NCI-H187 (cell line): ENCODE measurements at places on chromosomes 7 and 10.

GRCh38 chr10:129233351-129234148 is 233.5 kb upstream of the MGMT start:
- no peak for DNase-seq

DNA sequence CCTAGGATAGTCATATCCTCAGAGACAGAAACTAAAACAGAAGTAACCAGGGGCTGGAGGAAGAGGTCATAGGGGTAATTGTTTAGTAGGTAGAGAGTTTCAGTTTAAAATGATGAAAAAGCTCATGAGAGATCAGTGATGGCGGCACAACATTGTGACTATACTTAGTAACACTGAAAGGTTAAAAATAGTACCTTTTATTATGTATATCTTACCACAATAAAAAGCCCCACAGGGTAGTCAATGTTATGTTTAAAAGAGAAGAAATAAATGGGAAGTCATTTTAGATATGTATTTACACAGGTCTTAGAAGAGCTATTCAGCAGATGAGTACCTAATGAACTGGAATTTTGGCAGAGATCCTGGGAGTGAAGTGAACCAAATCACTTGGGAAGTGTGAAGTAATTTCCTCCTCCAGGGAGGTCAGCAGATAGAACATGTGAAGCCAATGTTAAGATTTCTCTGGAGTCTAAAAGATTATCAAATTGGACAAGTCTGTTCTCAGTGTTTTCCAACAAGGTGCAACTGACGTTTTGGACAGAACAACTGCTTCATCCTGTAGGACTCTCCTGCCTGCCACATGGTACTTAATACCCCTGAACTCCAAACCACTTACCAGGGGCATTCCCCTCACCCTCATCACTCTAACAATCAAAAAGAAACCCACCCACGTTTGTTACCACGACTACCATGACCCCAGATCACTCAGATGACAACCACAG is 6.4 kb downstream of the CDCA7L start:
- DNase-seq: no peak

GRCh38 chr7:117010375-117011133 is 57.3 kb downstream of the ST7 start:
- no peak for DNase-seq

GRCh38 chr7:81740403-81740802 is 29.4 kb downstream of the HGF start:
- DNase-seq: no peak

GRCh38 chr7:101554584-101555268 is 74.4 kb downstream of the MYL10 start:
- no peak for DNase-seq

GRCh38 chr7:32191305-32191704 is 121.1 kb upstream of the PDE1C start:
- no peak for DNase-seq

GRCh38 chr7:27640884-27641574 is 21.7 kb downstream of the HIBADH start:
- DNase-seq: no peak

- DNase-seq: no peak
Observed at GRCh38 chr7:108089381-108089780, 40.8 kb downstream of the LAMB4 start.

DNA sequence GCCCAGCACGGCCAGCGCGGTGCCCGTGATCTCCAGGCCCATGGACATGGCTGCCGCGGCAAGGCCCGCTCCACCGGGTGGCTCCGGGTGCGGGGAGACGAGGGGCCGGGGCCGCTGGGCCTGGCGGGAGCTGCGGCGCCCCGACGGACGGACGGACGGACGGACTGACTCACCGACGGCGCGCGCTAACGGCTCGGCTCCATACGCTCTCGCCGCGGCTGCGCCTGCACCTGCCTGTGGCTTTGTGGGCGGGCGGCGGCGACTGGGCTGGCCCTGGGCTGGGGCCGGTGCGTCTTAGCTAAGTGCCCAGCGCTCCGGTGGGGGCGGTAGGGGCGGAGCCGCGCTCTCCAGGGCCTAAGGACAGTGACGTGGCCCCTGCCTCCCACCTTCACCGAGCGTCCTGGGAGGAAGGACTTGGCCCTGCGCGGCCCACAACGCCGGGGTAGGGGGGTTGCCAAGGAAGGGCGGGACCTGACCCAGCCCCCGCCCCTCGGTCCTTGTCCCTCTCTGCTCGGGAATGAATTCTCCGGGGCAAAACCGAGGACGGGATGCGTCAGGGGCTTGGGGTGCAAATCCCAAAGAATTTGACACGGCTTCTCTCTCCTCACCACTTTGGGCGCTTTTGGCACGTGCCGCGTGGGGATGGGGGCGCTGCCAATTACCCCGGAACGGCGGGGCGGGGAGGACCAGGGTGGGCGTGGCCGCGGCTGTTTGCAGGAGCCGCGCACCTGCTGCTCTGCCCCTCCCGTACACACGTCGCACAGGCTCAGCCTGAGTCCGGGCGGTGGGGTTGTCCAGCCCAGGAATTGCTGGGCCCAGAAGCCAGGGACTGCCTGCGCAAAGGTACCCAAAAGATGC is at the start of gene CLDN3:
TSS of gene CLDN3 (minus strand) at position 269 of the 858 bp plus-strand sequence. CDS start at position 48, 221 bp downstream.
- peak; percentile 98 for DNase-seq

DNA sequence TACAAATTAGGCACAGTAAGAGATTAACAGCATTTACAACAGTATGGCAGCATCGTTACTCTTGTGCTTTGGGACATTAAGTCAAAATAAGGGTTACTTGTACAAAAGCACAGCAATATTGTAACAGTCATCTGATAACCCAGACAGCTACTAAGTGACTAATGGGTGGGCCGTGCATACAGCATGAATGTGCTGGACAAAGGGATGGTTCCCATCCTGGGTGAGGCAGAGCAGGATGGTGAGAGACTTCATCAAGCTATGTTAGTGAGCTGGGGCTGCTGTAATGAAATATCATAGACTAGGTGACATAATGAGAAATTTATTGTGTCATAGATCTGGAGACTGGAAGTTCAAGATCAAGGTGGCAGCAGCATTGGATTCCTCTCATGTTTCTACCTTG is 25.4 kb downstream of the EDRF1 start:
- no peak for DNase-seq

DNA sequence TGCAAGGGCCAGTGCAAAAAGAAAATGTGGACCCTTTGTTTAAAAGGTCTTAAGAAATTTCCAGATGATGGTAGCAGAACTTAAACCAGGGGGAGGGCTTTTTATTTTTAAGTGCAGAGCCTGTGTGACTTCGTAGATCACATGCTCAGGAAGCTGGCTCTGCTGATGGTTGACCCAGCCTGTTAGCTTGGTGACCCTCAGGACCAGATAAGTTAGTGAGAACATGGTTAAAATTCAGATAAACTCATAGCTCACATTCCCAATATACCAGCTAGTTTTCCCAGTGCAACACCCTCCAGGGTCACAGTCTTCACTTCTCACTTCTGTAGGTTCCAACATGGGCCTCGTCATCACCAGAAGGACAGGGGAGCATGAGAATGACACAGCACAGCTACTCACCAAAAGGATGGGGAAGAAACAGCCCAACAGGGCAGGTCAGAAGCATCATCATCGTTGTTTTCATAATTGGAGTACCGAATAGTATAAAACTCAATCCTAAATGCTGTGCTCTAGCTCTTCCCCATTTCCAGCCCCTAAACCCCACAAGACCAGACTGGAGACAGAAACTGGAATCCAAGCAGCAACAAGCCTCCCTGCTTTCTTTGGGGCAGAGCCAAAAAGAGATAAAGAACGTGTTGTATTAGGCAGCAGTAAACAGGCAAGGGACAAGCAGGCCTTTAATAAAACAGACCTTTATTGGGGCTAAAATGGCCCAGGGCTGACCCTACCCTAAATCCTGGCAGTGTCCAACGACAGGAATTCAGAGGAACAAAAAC is 102.2 kb upstream of the ANKRD1 start:
- no peak for DNase-seq

GRCh38 chr7:27212497-27213432 is 12.9 kb upstream of the HOXA13 start:
- no peak for DNase-seq

GRCh38 chr10:61828788-61829187 is 72.7 kb upstream of the ARID5B start:
- DNase-seq: no peak

DNA sequence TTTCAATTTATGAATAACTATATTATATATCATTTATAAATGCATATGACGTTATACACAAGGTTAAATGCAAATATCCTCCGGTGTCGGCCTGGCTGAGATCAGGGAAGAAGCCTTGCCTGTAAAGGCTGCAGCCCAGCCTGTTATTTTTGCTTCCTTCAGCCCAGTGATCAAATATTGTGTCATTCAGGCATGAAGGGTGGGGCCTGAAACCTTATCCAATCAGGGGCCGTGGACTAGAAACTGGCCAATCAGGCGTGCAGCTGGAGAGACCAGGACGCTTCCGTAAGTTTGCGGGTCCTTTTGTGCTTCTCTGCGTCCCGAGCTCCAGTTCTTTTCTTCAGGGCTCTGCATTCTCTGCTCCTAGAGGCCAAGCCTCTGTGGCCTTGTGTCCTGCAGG is at the start of gene ZNF722:
TSS of gene ZNF722 (plus strand) at position 301 of the 400 bp plus-strand sequence. CDS start 113 bp downstream, outside the sequence.
- no peak for DNase-seq

DNA sequence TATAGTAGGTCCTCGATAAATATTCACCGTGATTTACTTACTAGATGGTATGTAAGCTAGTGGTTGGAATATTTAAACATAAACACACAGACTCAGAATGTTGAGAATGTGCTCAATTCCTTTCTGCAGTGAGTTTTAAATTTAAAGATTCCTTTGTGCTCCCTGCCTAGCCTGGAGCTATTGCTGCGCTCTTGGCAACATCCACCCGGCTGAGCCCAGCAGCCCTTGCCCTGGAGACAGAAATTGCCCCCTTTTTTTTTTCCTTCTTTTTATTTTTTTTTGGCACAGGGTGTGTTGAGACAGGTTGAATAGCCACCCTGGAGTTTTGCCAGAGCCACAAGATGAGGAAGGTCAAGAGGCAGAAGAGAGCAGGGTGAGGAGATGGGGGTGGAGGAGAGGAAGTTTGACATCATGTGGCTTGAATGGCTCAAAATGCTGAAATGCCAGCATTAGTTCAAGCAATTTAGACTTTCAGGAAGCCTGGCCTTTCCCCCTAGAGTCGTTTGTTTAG is 180.8 kb downstream of the PRKCQ start:
- DNase-seq: no peak

DNA sequence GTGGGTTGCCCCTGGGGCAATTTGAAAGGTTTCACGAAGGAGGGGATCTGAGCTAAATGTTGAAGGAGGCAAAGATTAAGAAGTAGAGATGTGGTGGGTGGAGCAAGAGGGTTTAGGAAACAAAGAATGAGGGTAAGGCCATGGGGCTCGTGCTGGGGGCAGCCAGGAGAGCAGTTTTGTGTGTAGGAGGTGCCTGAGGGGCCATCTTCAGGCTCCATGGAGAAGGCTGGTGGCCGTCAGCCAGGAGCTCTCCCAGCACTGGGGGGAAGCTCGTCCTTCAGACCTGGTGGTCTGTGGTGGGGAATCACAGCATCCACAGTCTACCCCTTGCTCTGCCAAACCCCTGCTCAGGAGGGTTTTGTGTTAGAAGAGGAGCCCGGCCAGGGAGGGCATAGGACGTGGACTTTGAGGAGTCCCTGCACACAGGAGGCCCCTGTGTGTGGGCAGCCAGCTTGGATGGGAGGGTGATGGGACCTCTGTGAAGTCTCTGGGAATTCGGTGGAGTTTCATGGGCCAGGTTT is 11.8 kb upstream of the CXCL12 start:
- no peak for DNase-seq

- DNase-seq: no peak
Observed at GRCh38 chr7:135920478-135920877, 56.7 kb downstream of the MTPN start.

DNA sequence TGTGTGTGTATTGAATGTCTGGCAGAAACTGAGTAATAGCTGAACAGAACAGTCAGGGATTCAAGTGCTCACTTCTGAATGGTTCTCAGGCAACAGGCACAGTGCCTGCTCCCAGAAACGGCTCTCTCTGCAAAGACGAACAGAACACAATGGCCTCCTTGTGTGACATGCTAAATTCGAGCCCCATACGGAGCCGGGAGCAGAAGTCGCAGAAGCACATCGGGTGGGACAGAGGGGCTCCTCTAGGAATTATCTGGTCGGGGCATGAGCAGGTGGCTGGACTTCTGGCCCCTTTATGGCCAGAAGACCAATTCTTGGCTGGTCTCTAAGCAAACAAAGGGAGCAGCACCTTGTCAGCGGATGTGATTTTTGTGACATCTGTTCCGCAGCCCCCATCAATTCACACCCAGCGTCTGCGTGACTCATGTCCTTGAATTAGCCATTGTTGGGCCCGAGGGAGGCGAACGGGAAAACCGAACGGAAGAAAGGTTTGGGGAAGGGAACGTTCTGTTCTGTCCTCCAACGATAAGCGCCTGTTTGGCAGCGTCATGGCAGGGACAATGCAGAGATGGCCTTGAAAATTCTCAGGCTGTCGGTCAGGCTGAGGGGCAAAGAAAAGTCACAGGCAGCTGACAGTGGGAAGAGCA is 47.3 kb upstream of the NPTX2 start:
- no peak for DNase-seq

DNA sequence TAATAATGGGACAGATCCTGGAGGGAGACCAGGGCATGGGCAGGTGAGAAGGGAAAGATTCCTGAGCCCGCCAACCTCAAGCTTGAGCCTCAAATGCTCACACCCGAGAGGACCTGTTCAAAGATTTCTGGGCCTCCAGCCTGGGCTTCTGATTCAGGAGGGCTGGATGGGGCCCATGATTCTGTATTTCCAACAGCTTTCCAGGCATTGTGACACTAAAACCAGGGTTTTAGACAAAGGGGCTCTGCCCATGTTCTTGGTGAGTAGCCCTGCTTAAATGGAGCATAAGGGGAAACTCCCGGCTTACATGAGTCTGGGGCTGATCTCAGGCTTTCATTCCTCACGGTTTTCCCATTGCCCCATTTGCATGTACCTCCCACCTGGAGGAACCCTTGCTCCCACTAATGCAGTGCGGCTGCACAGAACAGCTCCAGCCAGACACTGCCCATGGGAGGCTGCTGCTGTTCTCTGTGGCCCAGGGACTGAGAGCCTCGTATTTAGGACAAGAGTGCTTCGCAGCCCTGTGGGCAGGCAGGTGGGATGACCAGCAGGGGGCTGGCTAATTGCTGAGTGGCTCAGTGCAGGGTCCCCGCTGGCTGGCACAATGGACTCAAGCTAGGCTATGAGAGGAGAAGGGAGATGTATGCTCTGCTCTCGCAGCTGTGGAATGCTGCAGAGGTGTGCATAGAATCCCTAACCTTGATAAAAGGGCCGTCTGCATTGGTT is 135.3 kb upstream of the COBL start:
- DNase-seq: no peak

- no peak for DNase-seq
Observed at GRCh38 chr10:80497187-80498077, 40.3 kb upstream of the SH2D4B start.

GRCh38 chr7:85916016-85916415 is 727.7 kb upstream of the GRM3 start:
- DNase-seq: no peak

- no peak for DNase-seq
Observed at GRCh38 chr10:19987931-19988330, 171.7 kb downstream of the PLXDC2 start.

GRCh38 chr7:116041615-116042014 is 11.1 kb upstream of the TFEC start:
- no peak for DNase-seq
